ENCODE measurements at places on chromosomes 5 and 9.

DNA sequence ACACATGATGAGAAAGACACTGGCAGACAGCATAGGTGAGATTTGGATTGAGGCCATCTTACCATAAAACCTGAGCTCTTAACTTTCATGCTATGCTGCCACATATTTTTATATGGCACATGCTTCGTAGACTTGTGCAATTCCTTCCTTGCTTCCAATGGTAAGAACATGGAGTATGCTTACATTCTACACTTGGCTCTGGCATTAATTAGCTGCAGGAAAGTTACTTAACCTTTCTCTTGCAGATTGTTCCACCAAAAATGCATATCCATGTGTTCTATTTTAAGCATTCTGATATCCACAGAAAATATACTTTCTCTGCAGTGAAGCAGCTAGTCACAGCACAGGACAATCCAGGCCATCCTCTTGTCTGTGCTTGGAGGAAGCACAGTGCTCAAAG is 119.4 kb downstream of the MPDZ start:
- DNase-seq = no peak

- DNase-seq = no peak
Observed at GRCh38 chr5:151911011-151911410, 13.6 kb downstream of the GLRA1 start.

- no peak for DNase-seq
Observed at GRCh38 chr5:53246042-53246836, 136.7 kb upstream of the MOCS2 start.

DNA sequence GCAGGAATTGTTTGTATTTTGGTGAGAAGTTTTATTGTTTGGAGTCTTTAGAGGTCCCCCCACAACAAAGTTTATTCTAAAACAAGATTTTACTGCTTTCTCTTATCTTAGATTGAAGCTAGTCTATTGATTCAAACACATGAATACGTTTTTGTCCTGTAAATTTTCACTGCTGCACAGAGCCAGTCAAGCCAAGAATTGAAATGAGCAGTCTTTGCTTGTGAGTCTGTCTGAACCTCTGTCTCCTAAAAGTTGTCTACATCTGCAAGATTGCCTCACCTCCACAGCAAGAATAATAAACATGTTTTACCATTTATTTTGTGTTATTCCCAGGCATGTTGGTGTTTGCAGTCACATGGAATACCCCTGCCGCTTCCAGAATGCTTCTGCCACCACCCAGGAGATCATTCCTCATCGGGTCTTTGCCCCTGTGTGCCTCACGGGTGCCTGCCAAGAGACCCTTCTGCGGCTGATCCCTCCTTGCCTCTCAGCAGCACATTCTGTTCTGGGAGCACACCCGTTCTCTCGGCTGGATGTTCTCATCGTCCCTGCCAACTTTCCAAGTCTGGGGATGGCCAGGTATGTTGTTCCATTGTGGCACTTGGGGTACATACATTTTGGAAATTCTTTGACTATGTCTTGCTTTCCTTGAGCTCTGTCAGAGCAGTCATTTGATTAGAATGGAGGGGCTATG is 74.1 kb downstream of the AOPEP start:
- no peak for DNase-seq

DNA sequence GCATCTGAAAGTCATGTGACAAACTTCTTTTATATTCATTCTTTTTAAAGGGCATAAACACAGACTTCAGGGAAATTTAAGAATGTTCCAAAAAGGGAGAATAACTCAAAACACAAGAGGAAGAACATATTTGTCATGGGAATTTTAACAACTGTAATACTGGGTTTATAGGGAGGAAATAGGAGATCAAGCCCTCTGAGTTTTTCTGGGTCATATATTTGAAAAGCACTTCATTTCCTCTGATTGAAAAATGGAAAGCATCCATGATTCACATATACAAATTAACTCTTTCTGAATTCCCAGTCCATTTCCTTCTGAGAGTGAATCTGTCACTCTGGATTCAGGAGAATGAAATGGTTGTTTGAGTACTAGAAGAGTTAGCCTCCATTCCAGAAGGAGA is 26.8 kb downstream of the LURAP1L start:
- DNase-seq = no peak

DNA sequence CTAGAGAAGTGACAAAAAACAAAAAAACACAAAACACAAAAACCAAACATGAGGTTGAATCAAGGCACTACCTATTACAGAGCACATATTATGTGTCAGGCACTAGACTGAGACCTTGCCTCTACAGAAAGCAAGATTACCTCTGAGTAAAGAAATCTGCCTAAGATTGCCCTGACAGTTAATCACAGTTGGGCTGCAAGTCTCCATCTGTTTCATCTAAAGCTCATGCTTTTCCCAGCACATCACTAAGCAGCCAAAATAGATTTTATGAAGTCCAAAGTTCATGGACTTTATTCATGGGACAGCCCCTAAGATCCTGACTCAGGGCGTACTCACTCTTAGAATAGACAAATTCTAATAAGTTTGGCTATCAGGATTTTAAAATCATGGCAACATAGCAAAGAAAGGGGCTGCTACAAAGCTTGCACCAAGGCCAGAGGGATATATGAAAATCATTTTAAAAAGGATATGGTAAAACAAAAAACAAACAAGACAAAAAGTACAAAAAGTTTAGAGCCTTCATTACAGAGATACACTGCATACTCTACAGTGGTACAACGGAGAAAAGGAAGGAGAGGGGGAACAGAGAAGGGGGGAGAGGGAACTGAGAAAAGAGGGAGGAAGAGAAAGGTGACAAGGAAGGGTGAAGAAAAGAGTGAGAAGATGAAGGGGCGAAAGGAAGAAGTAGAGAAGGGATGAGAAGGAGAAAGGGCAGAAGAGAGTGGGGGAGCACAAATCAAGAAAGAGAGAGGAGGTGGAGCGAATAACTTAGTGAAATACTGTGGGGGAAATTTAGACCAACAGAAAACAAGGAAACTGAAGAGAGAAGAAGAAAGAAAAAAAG is 58.2 kb downstream of the RICTOR start:
- DNase-seq = no peak

- DNase-seq = no peak
Observed at GRCh38 chr9:117304549-117304948, 110.3 kb downstream of the ASTN2 start.

GRCh38 chr9:110116543-110116885 is 91.4 kb downstream of the C9orf152 start:
- DNase-seq = no peak

GRCh38 chr5:41148448-41148847 is 64.9 kb downstream of the C6 start:
- DNase-seq = no peak

GRCh38 chr9:114166614-114167572 is 11.6 kb downstream of the COL27A1 start:
- DNase-seq = no peak

DNA sequence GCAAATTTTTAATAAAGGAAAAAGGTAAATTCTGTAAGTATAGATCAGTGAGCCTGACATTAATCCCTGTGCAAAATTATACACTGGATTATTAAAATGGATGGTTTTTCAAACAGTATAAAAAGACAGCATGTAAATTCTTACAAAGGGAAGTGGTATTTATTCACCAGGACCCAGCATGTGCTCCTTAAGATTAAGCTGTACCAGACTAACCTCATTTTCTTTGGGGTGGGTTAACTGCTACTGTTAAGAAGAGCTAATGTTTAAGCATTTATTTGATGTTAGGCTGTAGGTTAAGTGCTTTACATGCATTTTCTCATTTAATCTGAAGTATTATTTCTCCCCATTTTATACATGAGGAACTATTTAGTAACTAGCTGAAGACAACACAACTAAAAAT is 60.3 kb upstream of the RFX3 start:
- DNase-seq = no peak

DNA sequence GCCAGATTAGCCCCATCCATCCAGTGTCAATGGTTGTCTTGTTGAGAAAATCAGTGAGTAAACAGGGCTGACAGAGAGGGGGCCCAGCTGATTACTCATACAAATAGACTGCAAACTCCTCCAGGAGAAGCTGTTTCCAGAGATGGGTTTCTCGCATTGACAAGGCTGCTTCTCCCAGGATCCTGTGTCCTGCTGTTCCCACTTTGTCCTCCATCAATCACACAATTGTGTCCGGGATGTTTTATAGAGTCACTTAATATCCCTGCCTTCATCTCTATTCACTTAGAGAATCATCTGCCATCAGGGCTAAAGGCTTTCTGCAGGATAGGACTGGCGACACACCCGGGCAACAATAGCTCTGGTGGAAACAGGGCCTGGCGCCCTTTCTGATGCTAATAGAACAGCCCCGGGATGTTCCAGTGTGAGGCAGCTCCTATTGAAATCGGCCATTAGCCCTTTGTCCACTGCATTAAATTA is 71.7 kb upstream of the TBCA start:
- no peak for DNase-seq

GRCh38 chr9:126230692-126231091 is 95.9 kb upstream of the MVB12B start:
- DNase-seq = no peak

- no peak for DNase-seq
Observed at GRCh38 chr5:82911910-82912309, 165.3 kb downstream of the TMEM167A start.

GRCh38 chr5:146623666-146624065 is 107.7 kb upstream of the GPR151 start:
- no peak for DNase-seq

DNA sequence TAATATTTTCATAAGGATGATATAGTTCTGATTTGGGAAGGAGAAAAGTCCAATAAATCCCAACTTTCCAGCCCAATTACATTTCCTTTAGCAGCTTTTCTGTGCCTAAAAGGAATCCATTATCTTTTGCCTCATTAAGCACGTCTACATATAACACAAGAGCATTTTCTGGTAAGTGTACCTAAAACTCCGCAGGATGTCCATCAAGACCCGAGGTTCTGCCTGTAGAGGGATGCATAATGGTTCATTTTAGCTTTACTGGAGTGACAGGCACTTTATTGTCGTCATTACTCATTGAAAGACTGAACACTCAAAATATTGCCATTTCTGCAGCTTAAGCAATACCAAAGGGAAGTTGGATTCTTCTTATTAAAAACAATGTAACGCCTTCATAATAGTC is 669.0 kb downstream of the PRELID2 start:
- DNase-seq = no peak

DNA sequence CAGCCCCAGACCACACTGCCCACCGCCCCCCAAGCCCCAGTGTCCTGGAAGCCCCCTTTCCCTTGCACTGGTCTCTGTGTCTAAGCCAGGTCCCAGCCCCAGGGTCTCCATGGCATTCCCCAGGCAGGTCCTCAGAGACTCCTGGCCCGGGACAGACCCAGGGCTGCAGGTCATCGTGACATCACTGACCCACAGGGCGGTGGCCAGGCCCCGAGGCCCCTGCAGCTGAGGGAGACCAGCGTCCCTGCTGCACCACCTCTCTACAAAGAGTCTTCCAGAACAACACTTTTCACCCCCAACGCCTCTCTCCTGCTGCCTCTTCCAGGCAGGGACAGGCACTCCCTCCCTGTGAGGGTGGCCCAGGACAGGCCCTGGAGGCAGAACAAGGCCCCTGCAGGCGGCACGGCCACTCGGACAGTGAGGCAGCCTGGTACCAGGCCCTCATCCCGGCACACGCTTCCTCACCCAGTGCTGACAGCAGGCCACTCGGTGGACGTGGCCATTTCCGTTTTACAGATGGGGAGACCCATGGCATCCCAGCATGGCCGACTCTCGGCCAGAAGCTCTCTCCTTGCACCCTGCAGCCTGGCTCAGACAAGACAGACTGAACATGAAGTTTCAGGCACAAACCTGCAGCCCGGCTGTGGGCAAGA is 136.4 kb downstream of the ADAMTS2 start:
- DNase-seq = no peak

DNA sequence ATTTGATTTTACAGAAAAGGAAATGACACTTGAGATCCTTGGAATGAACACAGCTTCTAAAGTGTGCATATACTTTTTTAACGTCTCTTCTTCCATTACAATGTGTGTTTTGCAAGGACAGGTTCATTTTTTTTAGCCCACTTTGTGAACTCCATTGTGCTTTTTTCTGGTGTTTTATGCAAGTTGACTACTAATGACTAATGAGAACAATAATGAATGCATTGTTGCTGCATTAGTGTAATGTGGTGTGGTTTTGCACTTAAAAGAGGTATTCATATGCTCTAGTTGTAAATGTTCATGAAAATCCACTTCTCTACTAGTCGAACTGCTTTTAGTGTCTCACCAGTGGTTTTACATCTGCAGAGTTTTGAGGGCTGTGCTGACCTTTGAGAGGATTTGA is 93.6 kb downstream of the UHRF2 start:
- DNase-seq = no peak

GRCh38 chr5:93600409-93601070 is 17.5 kb downstream of the NR2F1 start:
- no peak for DNase-seq

- no peak for DNase-seq
Observed at GRCh38 chr5:175230299-175230698, 213.7 kb downstream of the DRD1 start.

DNA sequence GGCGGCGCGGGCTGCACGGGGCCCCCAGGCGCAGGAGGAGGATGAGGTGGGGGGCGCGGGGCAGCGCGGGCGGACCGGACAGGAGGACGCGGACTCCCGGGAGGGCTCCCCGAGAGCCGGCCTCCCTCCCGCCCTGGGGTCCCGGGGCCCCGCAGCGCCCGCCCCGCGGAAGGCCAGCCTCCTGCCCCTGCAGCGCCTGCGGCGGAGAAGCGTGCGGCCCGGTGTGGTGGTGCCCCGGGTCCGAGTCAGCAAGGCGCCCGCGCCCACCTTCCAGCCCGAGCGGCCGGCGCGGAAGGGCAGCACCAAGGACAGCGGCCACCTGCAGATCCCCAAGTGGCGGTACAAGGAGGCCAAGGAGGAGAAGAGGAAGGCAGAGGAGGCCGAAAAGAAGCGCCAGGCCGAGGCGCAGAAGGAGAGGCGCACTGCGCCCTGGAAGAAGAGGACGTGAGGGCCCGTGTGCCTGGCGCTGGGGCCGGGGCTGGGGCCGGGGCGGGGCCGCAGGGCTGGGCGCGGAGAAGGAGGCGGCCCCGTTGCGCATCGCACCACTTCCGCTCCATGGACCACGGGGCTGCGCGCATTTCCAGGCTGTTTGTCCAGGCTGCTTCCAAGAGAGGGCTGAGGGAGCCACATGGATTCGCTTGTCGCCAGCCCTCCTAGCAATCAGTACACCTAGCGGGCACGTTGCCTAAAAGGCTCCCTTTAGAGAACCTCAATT is 86.0 kb downstream of the ANKRD33B start:
- DNase-seq = no peak

- DNase-seq = peak; percentile 30
Observed at GRCh38 chr9:16207161-16207560, 654.3 kb downstream of the CCDC171 start.

DNA sequence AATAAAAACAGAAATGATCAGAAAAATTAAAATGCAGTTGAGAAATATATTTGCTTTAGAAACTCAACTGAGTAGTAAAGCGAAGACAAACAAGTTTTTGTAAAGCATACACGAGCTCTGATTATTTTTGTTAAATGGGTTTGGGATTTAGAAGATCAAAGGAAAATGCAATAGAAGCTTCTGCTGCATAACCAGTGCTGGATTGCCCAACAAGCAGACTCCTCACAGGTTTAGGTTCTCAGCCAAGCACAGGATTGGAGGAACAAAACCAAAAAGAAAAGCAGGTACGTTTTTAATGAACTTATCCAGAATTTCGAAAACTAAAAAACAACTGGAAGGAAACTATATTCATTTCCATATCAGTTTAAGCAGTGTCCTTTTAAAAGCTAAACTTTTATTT is 423.8 kb downstream of the TMEM161B start:
- DNase-seq = no peak
